Vagina (tissue), 2 donors: ENCODE measurements at places on chromosomes 5 and 9. TPM values are rescaled to one million over a fixed set of nuclear protein-coding genes. Genes with fewer than 3 reads are reported as not detected.

Gene TLX3
- not detected for total RNA-seq

Gene SLC22A4
- total RNA-seq, result 1.7 TPM

Gene CCDC192
- not detected for total RNA-seq

Gene TSC1
- total RNA-seq, result 56.2 TPM

Gene PCDHGA9
- total RNA-seq, result 8.8 TPM

Gene ADAMTS19
- total RNA-seq, result 1.7 TPM

Gene PCDHA13
- not detected for total RNA-seq

Gene EQTN
- not detected for total RNA-seq

Gene PLEKHG4B
- total RNA-seq, result 0.74 TPM

Gene ROPN1L
- total RNA-seq, result 4.2 TPM

Gene SPINK6
- not detected for total RNA-seq

Gene TNFSF15
- total RNA-seq, result 0.74 TPM

Gene ITGA1
- 42.7 TPM for total RNA-seq

Gene IFNK
- not detected for total RNA-seq

Gene B4GALT1
- total RNA-seq, result 85.2 TPM

Gene ZBTB26
- 7.9 TPM for total RNA-seq

- no peak for DNase-seq
Observed at GRCh38 chr5:1874771-1875220, 7.9 kb downstream of the IRX4 start.

GRCh38 chr5:135012033-135012588 is 21.9 kb downstream of the PITX1 start:
- no peak for DNase-seq

DNA sequence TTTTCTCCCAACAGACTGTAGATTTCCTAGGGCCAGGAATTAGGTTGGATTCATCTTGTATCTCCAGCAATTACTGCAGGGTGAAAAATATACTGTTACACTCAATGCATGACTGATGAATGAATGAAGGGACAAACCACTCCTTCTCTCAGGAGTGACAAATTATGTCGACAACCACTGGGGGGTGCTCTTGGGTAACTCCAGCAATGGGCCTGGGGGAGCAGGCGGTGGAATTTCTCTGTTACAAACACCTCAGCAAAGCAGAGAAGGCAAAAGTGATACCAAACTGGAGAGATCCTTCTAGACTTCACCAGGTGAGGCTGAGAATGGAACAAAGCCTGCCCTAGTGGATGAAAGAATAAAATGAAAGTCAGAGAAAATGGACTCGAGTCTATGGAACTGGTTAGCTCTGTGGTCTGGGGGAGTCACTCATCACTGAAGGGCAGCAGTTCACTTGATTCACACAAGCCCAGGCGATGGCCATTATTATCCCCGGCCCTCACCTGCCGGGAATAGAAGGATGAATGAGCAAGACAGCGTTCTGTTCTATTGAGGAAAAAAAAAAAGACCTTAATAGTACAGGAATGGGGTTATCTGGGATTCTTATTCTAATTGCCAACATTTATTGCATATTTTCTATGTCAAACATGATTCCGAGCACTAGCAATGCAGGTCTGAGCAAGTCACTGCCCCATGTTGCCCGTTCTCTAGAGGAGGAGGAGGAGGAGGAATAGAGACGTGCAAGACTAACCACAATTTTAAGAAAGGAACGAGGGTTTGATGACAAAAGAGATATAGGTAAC is 341.1 kb downstream of the ASTN2 start:
- DNase-seq, result no peak

GRCh38 chr5:83475935-83476814 is 4.6 kb downstream of the VCAN start:
- no peak for DNase-seq

DNA sequence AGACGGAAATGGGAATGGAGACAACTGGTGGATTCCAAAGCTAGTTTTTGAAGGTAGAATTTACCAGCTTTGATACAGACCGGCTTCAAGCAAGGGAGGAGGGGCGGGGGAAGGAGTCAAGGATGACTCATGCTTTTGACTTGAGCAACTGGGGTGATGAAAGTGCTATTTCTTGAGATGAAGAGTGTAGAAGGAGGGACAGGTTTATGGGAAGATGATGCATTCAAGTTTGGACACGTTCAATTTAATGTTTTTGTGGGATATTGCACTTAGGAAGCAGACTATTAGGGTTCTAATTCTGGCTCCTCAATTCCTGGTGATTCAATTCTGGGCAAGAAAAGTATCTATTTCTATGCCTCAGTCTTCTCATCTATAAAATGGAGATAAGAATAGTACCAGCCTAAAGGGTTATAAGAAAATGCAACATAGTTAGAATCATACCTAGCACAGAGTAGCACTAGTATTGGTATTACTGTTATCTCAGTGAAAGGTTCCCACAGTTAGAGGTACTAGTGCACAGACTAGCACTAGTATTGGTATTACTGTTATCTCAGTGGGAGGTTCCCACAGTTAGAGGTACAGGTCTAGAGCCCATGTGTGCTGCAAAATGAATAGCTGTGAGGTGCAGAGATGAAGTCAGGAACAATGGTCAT is 4.6 kb downstream of the NIPAL4 start:
- DNase-seq, result no peak

DNA sequence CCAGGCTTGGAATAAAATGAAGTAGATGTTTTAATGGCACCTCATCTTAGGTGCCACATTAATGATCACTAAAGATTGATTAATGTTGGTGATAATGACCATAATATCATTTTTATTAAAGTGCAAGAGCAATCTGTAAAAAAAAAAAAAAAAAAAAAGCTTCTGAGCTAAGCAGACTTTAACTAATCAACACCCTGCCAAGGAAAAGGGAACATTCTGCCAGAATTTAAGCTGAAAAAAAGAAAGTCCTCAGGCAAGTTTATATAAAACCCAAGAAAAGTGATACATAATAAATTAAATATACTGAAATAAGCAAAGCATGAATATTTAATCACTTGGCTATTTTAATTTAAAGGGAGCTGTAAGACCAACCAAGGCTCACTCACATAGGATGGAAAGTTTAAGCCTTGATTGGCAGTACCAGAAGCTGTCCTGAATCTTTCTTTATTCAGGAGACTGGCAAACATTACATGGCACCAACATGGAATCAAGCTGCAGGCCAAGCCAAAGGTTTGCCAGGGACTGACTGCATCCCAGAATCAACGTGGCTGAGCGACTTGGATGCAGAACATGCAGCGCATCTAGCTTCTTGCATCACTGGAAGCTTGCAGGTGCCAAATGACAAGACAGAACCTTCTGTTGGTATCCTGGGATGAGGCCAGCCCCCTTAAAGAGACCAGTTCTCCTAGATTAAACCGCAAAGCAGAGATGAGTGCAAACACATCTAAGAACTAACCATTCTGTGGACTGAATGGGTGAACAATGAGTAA is 413.6 kb downstream of the ENC1 start:
- no peak for DNase-seq

- no peak for DNase-seq
Observed at GRCh38 chr5:117220730-117221129, 646.1 kb upstream of the SEMA6A start.

- DNase-seq, result no peak
Observed at GRCh38 chr9:35687306-35687705, 2.4 kb downstream of the TPM2 start.

GRCh38 chr5:129284010-129284409 is 176.1 kb upstream of the ADAMTS19 start:
- DNase-seq, result no peak

DNA sequence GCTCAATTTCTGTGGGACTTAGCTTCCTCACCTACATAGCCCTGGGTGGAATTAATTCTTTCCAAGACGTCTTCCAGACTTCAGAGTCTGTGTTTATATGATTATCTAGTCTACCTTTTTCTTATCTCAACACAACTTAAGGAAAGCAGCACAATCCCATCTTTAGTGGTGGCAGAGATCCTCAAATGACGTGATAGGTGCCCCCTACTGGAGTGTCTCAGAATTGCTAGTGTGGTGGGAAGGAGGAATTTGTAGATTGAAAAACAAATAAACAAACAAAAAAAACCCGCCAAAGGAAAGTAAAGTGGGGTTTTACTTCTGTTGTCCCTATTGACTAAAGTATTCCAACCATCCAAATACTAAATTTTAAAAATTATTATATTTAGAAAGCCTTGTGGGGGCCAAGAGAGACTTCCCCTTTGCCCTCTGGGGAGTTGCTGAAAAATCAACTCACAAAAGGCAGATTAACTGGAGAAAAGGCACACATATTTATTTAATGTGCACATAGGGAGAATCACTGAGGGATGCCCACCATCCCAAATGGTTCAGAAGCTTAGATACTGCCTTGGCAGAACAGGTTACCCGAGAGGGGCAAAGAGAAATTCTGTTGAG is 283.3 kb downstream of the TMEM167A start:
- no peak for DNase-seq

GRCh38 chr9:98419260-98419603 is 163.8 kb upstream of the TBC1D2 start:
- no peak for DNase-seq

DNA sequence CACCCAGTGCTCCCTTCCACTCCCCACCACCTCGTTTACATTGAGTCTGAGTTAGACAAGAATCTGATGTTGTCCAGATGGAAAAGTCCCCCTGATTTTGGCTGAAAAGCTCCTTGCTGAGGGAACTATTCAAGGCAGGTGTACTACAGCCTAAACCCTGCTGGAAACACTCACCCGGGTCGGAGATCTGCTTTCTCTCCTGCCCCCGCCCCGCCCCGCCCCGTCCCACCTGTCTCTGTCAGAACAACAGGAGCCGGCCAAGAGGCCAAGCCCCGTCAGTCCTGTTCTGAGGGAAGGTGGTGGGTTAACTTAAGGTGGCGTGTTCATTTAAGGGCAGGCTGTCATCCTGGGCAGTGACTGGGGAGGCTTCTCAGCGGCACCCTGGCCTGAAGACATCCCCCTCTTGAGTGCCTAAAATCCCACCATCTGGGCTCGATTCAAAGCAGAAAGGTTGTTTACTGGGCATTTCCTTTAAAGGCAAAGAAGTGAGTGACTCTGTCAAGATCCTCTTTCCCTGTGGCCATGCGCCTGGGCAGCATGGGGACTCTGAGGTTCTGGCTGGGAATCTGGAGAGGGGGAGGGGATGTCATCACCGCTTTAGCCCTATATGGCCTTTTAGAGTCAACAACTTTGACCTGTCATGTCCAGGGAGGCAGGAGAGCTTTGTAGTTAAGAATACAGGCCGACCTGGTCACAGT is 71.1 kb upstream of the NEURL1B start:
- DNase-seq, result no peak

- no peak for DNase-seq
Observed at GRCh38 chr9:125746774-125747052, 460 bp upstream of the PBX3 start.

DNA sequence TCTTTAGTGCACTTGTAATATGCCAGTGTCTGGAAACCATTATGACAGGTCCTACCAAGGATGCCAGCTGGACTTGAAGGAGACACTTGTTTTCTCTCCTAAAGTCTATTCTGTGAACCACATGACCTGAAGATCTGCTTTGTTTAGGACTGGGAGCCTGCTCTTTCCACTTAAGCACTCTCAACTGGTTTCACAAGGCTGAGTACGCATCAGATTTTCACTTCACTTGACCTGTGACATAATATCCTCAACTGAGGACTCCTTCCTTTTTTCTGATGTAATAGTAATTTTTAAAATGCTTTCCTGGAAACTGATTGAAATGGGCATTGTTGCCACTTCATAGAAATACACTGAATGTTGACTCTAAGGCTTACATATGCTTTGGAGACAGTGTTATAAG is 52.2 kb downstream of the PDE8B start:
- DNase-seq, result no peak

DNA sequence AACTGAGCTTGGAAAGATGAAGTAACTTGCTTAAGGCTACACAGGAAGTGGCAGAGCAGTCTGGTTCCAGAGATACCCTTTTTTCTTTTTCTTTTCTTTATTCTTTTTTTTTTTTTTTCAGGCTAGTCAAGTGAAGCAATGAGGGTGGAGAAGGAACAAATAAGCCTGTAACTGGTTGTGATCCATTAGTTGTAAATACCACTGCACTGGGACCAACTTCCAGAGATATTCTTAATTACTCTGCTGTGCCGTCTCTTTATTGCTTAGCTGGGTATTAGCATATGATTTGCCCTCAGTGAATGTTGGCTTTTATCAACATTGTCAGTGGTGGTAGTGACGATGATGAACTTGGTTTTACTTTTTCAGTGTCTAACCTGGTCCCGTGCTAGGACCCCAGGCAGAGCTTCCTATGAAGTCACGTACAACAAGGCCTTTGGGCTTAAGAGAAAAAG is 26.7 kb downstream of the LNPEP start:
- no peak for DNase-seq

DNA sequence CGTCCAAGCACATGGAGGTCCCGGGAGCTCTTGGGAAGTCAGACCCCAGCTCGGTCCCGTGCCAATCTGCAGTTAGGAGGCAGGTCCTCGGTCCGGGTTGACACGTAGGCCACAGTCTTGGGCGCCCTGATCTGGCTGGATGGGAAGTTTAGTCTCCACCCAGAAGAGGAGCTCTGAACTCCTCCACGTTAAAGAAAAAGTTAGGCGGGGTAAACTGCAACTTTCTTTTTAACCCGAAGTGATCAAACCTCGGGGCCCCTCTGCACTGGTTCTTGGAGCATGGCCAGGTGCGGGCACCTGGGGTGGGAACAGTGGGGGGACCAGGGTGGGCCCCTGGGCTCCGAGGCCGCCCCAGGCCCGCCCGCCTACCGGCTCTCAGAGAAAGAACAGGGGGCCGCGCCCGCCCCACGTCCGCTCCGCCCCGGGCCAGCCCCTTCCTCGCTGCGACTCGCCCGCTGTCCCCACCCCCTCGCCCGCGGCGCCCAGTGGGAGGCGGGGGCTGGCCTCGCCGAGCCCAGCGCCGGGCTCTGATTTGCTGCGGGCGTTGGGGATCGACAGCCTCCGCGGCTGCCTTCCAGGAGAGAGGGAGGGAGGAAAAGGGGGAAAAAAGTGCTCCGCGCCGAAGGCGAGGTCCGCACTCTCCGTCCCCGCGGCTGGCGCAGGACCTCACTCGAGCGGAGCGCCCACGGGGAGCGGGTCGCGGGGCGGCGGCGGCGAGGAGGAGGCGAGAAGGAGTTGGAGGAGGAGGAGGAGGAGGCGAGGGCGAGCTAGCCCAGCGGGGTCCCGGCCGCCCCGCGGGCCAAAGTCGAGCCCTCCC is at the start of gene COL5A1:
Gene COL5A1 (plus strand): TSS at position 631 of the 817 bp plus-strand sequence. CDS start 385 bp downstream, outside the sequence.
- DNase-seq, result no peak

DNA sequence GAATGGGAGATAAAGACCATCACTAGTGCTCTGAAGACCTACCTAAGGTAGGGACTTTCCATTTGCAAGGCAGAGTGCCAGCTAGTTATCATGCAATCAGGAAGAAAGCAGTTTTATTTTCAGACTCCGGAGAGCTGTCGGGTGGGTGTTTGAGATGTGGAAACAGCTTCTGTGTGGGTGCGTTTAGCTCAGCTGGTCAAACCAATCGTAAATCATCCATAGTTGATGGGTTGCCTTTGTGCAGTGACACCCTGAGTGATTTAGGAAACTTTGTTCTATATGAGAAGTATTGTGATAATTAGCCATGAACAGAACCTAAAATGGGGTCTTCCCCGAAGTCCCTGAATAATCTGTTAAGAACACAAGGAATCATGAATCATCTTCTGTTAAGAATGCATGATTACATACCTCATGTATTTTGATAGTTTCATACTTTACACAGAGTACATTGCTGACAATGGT is 284.3 kb downstream of the ARHGAP26 start:
- DNase-seq, result no peak
